Fibroblast of upper back skin (primary cell): ENCODE measurements at places on chromosomes 3 and 15.

DNA sequence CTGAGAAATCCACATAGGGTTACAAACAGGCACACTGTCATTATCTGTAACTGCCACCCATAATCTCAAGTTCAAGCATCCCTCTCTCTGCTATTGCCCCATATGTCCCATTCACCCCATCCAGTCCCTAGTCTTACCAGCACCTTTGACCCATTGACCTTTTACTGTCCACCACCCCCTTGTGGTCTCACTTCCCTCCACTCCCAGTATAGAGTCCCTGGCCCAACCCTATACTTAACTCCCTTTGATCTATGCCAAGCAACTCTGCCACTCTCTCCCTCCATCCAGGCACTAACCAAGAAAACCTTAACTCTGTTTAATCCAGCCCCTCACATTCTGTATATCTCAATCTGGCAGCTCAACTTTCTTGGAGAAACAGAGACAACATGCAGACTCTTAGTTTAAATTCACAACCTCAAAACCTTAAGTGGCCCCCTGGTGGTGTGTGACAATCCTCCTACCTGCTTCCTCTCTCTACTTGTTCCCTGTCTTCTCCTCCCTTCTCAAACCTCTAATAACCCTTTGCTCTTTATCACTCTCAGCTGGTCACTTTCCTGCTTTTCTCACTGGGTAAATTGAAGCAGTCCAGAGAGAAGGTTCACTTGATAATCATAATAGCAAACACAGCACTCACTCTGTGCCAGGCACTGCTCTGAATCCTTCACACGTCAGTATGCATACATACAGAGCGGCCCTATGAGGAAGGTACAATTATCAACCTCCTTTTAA, 162.7 kb downstream of the STT3B start:
- DNase-seq: no peak

DNA sequence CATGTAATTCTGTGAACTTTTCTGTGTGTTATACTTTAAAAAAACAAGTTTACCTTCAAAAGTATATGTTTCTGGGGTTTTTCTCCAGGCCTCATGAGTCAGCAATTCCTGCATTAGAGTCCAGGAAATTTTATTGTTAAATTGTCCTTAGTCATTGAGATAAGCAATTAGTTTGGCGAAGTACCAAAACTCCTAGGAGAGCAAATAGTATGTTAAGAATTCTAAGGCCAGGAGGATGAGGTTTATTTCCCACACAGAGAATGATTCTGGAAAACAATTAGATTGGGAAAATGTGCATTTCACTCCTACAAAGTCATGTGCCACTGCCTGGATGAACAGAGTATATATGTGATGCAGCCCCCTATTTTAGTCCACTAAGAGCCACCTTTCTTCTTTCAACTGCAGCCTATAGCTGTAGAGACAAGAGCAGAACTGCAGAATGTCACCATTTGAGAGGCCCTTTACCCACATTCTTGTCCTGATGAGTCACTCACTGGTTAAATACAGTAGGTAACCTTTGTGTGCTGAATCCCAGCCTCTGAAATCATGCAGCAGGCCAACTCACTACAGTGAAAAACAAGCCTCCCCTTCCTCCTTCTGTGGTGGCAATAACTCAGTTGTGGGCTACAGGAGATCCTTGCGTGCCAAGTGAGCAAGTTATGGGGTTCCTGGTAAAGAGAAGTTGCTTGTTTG, 452.8 kb upstream of the THBS1 start:
- DNase-seq: peak; percentile 98

- DNase-seq: no peak
Observed at GRCh38 chr3:19467761-19468160, 319.5 kb downstream of the KCNH8 start.

GRCh38 chr3:109678600-109678999, 341.3 kb upstream of the DPPA4 start:
- no peak for DNase-seq

DNA sequence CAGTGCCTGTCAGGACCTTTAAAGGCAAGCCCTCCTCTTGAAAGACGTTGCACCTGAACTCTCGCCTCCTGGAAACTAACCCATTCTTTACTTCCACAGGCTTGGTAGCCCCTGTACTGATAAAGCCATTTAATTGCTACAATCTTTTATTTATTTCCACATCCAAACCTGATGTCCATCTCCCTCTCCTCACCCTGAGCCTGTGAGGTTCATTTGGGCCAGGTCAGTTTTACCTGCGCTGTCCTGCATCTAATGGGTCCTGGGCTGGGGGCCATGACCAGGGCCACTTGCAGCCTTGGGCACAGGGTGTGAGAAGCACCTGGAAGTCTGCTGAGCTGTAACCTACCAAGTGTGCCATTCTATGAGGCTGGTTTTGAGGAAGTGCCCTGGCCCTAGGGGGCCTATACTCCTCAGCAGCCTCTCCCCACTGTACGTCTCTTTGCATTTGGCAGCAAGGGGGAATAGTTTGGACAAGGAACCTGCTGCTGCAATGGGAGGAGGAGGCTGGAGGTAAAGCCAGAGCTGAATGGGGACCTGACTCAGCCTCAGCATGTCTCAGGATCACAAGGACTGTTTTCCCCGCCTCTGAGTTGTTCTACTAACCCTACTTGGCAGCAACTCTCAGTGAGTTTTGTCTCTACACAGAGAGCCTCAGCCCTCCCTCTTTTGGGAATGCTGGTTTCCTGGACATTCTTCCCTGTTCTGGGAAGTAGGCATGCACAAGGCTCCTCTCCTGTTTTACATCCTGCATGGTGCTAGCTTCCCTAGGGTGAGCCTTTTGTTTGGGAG, 53.8 kb downstream of the WDR76 start:
- DNase-seq: peak; percentile 5

- no peak for DNase-seq
Observed at GRCh38 chr3:150878996-150879575, 26.2 kb downstream of the MINDY4B start.

- DNase-seq: no peak
Observed at GRCh38 chr15:25422021-25422420, 16.8 kb downstream of the UBE3A start.

- peak; percentile 25 for DNase-seq
Observed at GRCh38 chr15:81061490-81062253, 60.9 kb downstream of the TLNRD1 start.

DNA sequence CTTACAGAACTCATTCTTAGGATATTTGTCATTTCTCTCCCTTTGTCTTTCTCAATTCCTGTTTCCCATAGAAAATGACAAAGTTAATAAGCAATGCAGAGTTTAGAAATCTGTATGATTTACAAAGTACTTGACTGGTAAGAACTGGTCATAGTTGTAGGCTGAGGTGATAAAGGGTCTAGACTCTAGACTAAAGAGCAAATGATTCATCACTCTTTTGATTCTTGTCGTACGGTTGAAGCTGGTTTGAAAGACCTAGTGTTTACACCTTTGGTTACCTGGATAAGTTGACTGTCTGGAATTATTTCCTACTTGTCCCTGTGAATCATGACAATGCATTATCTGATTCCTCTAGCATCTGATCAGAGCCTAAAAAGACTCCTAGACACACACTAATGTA, 58.9 kb upstream of the TP63 start:
- DNase-seq: peak; percentile 41

DNA sequence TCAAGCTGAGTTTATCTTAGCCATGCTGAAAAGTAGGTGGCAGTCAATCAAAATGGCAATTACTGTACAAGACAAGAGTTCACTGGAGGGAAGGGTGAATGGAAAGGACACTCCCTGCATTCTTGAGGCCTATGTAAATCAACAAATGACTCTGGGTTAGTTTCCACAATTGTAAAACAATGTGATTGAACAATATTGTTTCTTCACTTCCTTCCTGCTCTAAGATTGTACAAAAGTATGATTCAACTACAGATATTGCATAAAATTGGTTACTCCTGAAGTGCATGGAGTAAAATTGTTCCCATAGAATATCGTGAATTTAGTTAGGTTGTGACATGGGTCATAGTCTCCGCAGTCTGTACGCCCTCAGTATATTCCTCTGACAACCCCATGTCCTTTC, 277.6 kb downstream of the LPP start:
- peak; percentile 56 for DNase-seq

GRCh38 chr15:83262594-83263315, 21.7 kb downstream of the BNC1 start:
- no peak for DNase-seq

DNA sequence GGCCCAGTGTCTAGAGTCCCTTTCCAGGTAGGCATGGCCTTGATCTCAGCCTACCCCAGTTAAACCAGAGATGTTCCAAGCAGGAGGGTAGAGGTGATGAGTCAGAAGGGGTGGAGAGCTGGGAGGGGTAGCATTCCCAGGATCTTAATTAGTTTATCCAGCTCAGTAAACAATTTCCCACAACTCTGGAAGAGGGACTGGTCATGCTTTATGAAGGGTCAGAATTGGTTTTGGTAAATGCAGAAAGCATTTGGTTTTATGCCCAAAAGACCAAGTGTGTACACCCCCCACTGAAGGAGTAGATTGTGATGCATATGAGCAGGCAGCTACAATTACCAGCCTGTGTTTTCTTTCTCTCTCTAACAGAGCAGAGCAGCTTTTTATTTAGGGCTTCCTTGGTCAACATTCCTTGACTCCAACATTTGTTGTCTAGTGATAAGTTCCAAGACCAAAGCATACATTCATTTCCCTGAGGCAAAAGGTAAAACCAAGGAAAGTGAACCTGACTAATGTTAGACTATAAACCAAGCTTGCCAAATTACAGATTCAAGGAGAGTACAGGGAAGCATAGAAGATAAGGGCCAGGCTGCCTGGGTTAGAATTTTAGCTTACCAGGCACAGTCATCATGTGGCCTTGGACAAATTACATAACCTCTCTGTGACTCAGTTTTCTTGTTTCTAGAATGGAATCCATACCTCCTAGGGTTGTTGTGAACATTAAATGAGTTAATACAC, 17.6 kb downstream of the EXOSC7 start:
- peak; percentile 42 for DNase-seq

- DNase-seq: no peak
Observed at GRCh38 chr15:98202256-98202655, 241.8 kb downstream of the ARRDC4 start.

GRCh38 chr15:51080286-51080685, 14.4 kb downstream of the TNFAIP8L3 start:
- no peak for DNase-seq

DNA sequence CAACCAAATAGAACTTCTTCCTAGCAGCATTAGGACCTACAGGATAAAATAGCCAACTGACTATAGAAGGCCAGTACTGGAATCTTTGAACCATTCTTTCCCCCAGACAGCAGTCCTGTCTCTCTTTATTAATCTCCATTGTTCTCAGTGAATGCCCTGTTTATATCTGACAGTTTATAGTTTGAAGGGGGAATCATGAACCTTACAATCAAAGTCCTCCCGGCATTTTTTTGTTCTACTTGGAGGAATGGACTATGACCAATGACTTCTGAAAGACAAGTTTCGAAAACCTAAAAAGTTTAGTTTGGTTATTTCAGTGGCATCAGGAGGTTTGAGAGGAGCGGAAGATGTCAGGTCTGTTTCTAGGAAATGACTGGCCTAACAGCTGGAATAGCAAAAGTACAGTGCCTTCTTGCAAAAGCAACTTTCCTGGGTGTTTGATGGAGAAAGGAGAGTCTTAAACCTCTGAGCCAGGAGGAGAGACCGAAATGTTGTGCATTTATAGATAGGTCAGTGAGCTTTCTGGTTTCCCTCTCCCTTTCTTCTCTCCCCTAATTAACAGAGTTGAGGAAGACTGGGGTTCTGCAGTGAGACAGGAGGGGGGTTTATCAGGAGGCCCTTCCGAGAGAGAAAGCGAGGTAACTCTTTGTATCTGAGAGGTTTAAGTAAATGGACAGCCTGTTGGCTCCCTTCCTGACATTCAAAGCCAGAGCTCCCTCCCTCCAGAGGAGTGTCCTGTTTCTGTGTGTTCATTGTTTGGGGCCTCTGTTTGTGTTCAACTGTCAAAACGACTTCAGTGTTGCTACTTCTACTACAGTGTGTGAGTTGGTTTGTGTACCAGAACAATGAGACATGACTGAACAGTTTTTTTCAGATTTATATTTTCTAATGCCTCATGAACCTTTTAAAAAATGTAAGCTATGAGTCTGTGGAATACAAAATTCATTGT, 383.0 kb upstream of the RARB start:
- DNase-seq: peak; percentile 24

DNA sequence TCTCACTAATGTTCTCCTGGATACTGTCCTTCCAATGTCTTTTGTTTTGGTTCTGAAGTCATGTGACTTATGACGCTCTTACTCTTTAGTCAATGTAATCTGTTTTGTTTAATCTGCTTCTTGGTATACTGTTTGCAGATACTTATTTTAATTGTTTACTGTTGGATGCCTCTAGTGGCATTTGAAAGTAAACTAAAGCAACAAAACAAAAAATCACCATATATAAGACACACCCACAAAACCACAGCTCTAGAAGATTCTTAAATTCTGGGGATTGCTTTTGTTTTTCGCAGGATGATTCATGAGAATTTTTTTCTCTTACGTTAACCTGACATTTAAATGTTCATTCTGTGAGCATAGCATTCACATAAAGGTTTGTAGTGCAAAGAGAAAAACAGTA, 16.8 kb downstream of the SLC25A26 start:
- no peak for DNase-seq

DNA sequence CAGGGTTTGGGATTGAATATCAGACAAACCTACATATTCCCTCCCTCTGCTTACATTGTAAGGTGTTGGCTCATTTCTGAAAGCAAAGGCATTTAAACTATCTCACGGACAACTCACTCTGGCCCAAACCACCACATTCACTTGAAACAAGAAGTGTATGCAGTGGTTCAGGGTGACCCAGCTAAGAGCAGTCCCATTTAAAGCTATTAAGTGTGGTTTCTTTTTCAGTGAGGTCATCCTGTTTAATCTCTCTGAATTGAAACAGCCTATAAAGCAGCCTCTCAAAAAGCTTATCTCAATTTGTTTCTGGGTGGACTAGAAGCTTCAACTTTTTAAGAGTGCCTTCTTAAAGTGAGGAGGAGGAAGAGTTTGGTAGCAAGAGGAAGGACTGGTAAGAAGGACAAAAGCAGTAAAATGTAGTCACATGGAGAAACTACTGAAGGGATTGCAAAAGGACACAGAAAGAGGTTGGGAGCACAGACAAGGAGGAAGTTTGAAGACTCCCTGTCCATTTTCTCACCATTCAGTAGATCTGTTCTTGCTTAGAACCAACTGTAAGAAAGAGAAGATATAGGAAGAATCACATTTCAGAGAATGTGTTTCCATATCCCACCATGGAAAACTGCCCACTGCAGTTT, 151.6 kb downstream of the TMCO5A start:
- peak; percentile 71 for DNase-seq

DNA sequence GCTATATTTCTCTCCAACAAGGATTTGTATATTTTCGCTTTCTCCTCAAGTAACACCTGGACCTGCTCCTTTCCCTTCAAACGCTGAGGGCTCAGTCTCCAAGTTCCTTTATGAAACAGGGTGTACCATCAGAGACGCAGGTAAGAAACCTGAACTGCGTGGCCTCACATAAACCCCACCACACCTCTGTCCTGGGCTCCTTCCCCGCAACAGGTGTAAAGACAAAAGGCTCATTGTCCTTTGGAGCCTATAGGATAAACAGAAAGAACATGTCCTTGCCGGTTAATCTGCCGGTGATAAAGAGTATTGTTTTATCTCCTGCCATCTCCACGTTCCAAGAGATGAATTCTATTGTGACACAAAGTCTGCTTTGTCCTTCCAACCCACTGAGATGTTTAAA, 111.8 kb upstream of the ADAMTS9 start:
- no peak for DNase-seq
